ENCODE measurements at places on chromosomes 5 and 9.

DNA sequence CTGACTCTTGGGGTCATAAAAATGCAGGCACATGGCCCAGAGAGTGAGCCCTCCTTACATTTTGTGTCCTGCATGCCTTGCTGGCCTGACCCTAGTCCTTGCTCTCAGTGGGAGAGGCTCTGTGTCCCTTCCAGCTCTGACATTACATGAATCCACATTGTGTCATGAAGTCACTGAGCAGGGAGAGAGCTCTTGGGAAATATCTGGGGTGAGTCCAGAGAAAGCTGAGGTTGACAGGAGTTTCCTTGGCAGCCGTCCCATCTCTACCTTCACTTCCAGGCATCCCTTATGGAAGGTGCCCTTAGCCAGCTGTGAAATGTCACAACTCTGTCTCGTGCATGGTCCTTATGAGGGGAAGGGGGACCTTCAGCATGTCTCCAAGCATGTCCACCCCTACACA is 41.0 kb downstream of the FAT2 start:
- DNase-seq, result no peak

GRCh38 chr5:171534043-171534895 is 114.8 kb downstream of the FGF18 start:
- DNase-seq, result no peak

- DNase-seq, result peak; percentile 79
These were observed 14.3 kb downstream of the MCCC2 start for GRCh38 chr5:71601222-71602026.

- DNase-seq, result no peak
These were observed 93.5 kb upstream of the RGMB start for GRCh38 chr5:98679963-98680362.

- no peak for DNase-seq
These were observed 1215.7 kb downstream of the MAT2B start for GRCh38 chr5:164721116-164721515.

- peak; percentile 73 for DNase-seq
These were observed at the start of gene ZDHHC21 for GRCh38 chr9:14693251-14693861. TSS of gene ZDHHC21 (minus strand) at chr9:14693432. CDS start at chr9:14674340, 19,092 bp downstream.

DNA sequence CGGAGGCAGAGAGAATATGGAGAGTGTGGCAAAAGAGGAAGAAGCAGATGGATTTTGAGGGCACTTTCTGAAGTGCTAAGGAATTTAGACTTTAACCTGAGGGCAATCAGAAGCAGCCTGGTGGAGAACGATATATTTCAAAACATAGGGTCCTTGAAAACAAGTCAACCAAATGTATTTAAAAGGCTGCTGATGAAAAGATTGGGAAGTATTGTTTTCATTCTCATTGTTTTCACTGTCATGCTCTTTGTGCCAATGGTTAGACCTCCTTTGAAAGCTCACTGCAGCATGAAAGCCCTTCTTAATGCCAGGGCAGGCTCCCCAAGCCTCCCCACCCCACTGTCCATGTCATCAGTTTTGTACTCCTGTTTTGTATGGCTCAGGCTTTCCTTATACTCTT is 2.5 kb upstream of the GPX3 start:
- DNase-seq, result no peak

DNA sequence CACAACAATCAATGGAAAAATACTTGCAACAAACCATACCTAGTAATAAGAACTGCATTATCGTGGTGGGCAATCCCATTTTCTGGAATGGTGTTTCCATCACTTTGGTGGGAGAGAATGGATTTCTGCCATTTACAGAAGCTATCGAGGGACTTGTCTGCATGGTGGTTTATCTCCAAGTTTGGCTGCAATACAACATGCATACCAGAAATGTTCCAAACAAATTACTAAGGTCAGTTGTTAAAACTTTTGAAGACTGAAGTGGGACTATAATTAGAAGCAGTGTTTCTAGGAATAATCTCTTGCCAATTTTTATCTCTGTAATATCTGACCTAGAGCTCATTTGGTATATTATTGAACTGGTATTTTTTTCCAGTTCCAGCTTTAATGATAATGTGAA is 30.3 kb downstream of the ADAMTS6 start:
- no peak for DNase-seq

DNA sequence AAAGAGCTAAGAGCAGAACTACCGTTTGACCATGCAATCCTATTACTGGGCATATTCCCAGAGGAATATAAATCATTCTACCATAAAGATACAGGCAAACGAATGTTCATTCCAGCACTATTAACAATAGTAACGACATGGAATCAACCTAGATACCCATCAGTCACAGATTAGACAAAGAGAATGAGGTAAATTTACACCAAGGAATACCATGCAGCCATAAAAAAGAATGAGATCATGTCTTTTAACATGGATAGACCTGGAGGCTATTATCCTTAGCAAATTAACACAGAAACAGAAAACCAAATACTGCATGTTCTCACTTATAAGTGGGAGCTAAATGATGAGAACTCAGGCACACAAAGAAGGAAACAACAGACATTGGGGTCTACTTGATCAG is 641.9 kb downstream of the PDE4D start:
- DNase-seq, result no peak

- DNase-seq, result no peak
These were observed 140.4 kb upstream of the KLF9 start for GRCh38 chr9:70554881-70555280.

- DNase-seq, result no peak
These were observed 1.4 kb upstream of the C5orf15 start for GRCh38 chr5:133969654-133970324.

Measured in umbilical cord (tissue), 2 donors.